Vagina (tissue), 2 donors: ENCODE measurements at places on chromosomes 11 and 22.

DNA sequence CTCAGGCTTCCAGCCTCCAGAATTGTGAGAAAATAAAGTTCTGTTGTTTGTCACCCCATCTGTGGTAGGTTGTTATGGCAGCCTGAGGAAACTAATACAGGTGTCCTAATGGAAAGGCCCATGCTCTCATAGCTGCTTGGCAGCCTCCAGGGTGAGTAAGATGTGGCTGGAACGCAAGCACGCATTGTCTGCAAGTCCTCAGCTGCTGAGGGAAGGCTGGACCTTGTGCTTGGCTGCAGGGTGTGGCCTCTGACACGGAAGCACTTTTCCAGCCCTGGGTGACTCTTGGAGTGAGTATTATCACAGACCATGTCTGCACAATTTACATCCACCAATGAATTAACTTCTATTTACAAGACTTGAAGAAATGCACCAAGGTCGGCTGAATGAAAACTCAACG lies 44.4 kb upstream of the BARX2 start:
- DNase-seq = no peak

DNA sequence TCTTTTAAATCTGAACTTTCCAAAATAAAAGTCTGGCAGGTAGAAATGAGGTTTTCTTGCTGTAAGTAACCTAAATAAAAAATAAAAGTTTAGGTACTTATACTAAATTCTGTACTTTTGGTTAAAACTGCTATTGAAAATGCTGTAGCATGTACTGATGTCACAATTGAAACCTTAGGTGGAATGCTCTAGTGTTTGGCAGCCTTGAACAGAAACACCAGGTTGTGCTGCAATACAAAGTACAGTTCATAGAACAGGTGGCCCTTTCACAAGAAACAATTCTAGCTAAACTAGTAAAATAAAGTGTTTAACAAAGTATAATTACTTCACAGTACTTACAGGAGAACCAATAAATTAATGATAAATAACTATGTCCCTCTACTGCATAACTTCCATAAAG lies 25.1 kb downstream of the NPAT start:
- DNase-seq = no peak

- DNase-seq = no peak
These were observed 29.4 kb downstream of the FLRT1 start for GRCh38 chr11:64065141-64065465.

DNA sequence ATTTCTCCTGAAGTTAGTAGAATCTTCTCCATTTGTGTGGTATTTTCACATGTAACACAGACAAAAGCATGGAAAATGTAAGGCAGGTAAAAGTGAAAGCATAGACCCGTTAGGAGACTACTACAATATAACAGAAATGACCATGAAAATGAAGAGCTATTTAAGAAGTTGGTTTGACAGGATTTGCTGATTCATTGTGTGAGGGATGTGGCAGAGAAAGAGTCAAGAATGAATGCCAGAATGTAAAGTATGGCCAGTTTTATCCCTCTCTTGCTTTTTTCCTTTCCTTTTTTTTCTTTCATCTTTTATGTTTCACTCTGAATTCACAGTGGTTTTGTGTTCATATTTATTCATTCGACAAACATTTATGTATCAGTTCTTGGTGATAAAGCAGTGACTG lies 115.9 kb downstream of the ARFGAP2 start:
- DNase-seq = no peak

DNA sequence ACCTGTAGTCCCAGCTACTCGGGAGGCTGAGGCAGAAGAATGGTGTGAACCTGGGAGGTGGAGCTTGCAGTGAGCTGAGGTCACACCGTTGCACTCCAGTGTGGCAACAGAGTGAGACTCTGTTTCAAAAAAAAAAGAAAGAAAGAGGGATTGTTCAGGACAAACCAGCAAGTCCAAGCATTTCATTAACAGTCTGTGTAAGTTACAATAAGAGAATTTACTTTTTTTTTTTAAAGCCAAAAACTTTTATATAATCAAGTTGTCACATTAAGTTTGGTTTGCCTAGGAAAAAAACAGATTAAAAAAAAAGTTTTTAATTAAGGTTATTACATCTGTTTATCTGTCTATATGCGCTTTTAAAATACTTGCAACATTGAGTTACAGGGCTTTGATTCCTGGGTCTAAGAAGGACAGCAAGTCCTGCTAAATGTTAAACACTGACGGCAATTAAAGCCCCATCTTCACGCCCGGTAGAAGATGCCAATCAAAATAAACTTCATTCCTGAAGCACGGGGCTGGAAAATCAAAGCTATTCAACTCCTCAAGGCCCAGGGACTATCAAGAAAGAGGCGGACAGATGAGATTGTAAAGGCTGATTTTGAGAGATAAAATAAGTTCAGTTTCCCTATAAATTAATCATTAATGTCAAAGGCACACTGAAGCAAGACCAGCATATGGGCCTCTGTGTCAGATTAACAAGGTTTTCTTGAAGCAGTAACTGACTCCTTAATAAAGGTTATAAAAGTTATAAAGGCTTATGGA lies 10.7 kb downstream of the TMEM138 start:
- no peak for DNase-seq

- DNase-seq = no peak
These were observed 25.0 kb upstream of the NTM start for GRCh38 chr11:131345406-131345805.

DNA sequence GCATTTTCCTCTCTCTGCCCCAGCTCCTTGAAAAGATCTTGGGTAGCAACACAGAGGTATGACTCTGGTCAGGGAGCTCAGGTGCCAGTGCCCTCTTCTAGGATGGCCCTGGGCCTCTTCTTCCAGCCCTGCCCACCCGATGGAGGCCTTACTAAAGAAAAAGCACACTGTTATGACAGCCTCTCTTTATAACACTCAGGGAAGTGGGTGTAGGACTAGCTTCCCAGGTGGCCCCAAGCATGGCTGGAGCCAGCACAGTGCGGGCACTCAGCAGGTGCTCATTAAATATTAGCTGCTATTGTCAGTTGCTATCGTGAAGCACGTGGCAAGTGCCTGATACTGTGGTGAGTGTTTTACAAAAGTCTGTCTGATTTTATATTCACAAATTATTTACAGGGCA lies 127.2 kb upstream of the B3GAT1 start:
- no peak for DNase-seq

DNA sequence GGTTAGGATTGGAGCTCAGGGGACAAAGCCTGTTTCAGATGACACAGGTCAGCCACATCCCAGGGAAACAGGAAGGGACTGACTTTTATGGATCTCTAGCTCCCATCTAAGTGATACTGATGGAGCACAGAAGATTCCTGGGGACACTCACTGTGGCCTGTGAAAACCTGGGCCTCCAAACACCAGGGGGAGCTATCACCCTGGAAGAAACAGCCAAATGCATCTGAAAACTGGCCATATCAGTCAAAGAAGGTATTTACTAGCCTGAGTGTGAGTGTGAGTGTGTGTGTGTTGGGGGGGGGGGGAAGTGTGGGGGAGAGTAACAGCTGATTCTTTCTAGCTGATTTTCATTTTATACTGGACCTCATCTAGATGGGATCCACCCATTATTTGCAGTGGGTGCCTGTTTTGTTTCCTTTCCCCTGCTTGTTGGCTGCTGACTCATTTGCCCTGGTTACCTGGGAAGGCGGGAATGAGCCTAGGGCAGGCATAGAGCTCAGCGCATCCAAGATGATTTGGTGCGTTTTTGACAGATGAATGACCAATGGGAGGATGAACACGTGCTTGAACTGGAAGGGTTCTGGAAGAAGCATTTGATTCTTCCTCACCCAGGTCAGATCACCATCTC lies 284.0 kb downstream of the KIRREL3 start:
- DNase-seq = no peak

- DNase-seq = no peak
These were observed 25.2 kb downstream of the RAB39A start for GRCh38 chr11:107953446-107953845.

GRCh38 chr11:7246179-7246578 lies 5.5 kb upstream of the SYT9 start:
- DNase-seq = no peak

DNA sequence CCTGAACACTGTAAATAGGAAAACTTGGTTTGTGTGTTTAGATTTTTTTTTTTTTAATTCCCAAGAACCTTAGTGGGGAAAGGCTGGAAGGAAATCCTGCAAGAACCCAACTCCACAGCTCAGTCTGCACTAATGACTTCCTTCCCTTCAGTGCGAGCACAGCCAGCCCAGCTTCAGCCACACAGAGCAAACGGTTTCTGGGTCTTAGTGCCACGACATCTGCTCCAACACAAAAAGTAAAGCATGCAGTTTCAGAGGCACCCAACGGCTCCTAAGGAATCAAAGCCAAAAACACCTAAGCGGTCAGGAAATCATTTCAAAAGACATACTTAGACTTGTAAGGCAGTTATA lies 236.1 kb downstream of the TTC28 start:
- no peak for DNase-seq

- DNase-seq = no peak
These were observed 750 bp downstream of the XRCC6 start for GRCh38 chr22:41621911-41622179.

GRCh38 chr11:57446055-57446454 lies 14.3 kb upstream of the RTN4RL2 start:
- no peak for DNase-seq

GRCh38 chr11:66492161-66492865 lies 12.1 kb downstream of the DPP3 start:
- DNase-seq = no peak
